ENCODE measurements at places on chromosomes 7 and 10. TPM values are rescaled to one million over a fixed set of nuclear protein-coding genes. Genes with fewer than 3 reads are reported as not detected.

Gene PODXL
- total RNA-seq: 1.2 TPM

Gene ODAD2
- 0.20 TPM for total RNA-seq

Gene RET
- 0.24 TPM for total RNA-seq

DNA sequence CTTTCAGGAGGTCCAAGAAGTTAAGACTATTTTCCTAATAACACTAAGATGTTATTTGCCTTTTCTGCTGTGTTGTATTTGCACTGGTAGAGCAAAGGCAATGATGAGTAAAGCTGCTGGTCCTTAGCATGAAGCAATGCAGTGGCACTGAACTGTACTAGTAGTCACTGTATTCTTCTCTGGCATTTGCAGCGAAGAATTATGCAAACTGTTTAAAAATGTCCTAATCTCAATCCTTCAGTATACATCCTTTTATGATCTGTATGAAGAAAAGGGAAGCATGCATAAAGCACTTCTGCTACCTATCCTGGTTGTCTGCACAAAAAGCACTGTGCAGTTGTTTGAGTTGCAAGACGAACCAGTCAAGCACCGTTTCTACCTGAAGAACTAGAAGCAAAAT is 20.4 kb downstream of the IGF2BP3 start:
- DNase-seq: no peak

DNA sequence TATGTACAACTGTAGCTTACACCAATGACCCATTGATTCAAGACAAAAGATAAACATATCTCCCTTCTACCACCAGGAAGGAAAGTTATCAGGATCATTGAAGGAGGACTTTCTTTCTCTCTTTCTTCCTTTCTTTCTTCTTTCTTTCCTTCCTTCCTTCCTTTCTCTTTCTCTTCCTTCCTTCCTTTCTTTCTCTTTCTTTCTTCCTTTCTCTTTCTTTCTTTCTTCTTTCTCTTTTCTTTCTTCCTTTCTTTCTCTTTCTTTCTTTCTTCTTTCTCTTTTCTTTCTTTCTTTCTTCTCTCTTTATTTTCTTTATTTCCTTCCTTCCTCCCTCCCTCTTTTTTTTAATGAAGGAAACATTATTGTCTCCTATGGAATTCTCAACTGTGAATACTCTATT is 10.6 kb upstream of the OR2A2 start:
- DNase-seq: no peak

DNA sequence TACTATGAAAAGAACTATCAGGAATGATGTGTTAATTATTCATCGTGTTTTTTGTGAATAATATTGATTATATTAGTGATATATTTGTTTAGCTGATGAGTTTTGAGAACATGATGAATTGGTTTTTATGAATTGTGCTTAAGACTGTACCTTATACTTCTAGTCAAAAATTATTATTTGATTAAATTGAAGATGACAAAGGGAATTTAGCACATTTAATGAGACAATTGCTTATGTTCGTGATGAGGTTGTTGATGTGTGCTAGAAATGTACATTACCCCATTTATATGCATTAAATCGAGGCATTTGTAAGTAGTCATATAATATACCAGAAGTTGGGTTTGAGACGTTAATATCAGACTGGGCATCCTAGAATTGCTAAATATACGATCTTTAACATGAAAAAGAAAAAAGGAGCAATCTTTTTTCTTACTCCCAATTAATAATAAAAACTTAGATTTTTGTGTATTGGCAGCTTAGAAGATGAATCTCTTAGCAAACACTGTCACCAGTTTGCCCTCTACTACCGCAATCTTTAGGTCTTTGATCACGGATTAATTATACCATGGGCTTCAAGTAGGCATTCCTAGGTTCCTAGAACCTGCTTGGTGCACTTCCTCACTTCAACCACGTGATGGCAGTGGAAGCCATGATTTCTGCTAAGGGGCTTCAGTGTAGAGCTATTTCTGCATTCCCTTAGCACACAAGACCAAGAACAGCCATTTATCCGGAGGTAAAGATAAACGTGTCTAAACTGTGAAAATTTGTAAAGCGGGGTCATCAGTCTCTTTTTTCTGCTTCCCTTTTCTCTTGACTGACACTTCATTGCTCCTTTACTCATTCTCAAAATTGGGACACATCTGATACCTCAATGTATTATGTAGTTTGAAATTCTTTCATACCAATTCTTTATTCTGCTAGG is 1.6 kb downstream of the KLHDC10 start:
- peak; percentile 65 for DNase-seq

DNA sequence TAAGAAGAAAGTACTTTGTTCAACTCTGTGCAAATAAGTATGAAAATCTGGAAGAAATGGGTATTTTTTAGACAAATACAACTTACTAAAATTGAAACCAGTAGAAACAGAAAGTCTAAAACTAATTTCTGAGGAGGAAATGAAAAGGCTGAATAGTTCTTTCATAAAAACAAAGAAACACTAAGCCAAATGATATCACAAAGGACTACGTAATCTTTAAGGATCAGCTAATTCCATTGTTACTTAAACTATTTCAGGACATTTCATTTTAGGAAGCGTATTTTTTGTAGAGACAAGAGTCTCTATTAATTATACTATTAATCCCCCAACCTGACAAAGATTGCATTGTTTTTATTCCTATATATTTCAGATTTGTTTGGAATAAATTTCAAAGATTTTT is 11.2 kb upstream of the CCSER2 start:
- DNase-seq: no peak

Gene LEP
- not detected for total RNA-seq

GRCh38 chr10:5396556-5397300 is 7.9 kb downstream of the TUBAL3 start:
- DNase-seq: no peak

- DNase-seq: no peak
These were observed 5.7 kb downstream of the LDB3 start for GRCh38 chr10:86673827-86674581.

- DNase-seq: no peak
These were observed 21.3 kb upstream of the ZNF467 start for GRCh38 chr7:149794661-149795060.

DNA sequence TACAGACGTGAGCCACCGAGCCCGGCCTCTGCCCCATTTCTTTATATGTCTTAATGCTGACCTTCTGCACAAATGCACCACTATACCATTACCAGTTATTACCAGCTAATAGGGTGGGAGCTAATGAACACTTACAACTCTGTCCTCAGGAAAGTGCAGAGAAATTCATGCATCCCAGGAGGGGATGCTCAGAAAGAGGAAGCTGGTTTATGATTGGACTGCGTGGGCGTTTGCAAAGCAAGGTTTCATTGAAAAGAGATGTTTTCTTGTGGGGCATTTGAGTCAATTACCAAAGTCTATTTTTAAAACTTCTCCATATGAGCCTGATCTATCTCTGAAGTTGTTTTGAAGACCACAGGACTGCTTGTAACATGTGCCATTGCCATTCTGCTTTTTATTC is 417.7 kb upstream of the CELF2 start:
- DNase-seq: no peak

DNA sequence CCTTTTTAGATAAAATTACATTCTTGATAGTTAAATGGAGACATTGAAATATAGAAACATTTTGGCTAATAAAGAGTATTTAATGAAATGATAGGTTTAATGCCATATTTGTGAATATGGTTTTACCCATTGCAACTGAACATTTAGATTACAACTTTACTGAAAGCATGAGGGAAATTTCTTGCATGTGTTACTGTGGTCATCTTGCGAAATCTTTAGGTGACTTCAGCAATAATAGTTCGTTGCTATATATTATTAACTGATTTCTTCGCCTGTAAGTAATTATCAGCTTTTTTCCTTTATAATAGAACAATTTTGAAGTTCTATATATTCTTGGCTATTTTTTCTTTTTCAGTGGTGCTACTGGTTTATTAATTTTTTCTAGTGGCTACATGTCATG is 83.2 kb downstream of the MLLT10 start:
- DNase-seq: no peak

All from CD8-positive, alpha-beta memory T cell (primary cell).